ENCODE measurements at places on chromosomes 1 and 21.

DNA sequence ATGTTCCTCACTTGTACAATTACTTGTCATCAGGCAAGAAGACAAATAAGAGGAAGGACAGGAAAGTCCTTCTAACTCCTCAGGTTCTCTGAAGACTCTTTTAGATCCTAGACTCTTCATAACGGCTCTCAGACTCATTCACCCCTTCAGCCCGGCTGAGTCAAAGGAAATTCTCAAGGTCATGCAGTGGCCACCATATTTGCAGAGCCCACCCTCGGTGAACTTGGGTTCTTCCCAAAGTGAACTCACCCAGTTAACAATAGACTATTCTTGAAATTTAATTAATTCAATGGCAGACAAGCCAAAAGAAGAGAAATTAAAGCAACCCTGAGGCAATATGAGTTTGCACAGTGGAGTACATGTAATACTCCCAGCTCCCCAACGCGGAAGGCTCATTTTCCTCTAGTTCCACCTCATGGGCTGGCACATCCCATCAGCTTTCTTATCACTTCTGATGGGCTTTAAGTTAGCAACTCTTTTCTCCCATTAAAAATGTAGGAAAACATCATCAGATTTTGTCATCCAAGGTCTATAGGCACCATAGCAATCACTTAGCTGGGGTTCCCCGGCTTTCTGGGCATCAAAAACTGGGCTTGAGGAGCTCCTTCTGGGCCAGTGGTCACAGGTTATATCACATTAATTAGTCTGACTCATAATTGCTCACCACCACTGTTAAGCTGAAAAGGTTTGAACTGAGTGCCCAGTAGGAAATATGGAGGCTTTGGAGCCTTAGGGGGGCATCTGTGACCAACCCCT lies 27.8 kb upstream of the TIAM1 start:
- no peak for DNase-seq

- DNase-seq, result no peak
These were observed at the start of gene DNAH14 for GRCh38 chr1:224929335-224930237. DNAH14 (plus strand) TSS chr1:224929675; CDS start chr1:224952703, 23,028 bp downstream.

DNA sequence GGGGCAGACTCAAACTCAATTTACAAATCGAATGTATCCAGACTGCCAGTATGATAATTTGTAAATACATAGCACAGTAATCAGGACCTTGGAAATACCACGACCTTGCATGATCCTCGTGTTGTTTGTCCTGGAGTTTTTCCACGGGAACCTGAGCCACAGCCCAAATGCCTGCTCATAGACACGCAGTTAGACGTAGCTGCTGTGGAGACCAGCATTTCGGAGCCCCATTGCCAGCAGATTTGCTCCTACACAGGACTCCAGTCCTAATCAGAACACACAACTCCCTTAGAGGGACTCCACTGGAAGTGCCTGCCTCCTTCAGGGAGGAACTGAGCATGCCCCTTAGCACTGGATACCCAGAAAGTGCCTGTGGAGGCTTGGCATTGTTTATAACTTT lies 163.2 kb downstream of the GALNT2 start:
- DNase-seq, result no peak

GRCh38 chr1:115712911-115713609 lies 55.5 kb downstream of the CASQ2 start:
- no peak for DNase-seq

- no peak for DNase-seq
These were observed 118.8 kb upstream of the PALMD start for GRCh38 chr1:99527078-99527477.

Data from activated CD8-positive, alpha-beta memory T cell treated with anti-CD3 and anti-CD28 coated beads for 4 hours (primary cell).